ENCODE measurements at places on chromosomes 1 and 21.

- no peak for DNase-seq
Observed at GRCh38 chr1:227260433-227260832, 57.9 kb downstream of the CDC42BPA start.

DNA sequence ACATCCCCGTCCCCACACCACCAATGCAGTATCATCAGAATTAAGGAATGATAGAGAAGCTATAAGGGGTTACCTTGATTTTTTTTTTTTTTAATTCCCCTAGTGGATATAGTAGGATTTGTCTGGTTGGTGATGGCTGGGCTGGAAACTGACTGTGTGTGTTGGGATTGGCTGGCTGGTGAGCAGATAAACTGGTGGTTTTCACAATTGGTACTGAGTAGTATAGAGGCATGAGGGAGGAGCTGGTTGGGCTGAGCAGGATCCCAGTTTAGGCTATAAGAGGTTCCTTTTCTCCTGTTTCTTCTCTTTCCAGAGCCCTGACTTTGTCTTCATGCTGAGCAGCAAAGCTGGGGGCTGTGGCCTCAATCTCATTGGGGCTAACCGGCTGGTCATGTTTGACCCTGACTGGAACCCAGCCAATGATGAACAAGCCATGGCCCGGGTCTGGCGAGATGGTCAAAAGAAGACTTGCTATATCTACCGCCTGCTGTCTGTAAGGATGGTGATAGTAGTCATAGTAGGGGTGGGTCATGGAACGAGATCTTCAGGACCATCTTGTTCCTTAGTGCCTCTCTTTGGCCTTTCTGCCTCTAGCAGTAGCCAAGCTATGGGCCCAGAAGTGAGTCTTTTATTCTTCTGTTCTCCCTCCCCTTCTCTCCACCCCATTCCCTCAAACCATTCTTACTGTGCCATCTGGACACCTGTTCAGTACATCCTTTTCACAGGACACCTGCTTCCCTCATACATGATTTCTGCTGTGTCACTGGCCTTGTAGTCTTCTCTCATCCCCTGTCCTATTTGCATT lies 26.9 kb downstream of the RAD54L start:
- DNase-seq: no peak

DNA sequence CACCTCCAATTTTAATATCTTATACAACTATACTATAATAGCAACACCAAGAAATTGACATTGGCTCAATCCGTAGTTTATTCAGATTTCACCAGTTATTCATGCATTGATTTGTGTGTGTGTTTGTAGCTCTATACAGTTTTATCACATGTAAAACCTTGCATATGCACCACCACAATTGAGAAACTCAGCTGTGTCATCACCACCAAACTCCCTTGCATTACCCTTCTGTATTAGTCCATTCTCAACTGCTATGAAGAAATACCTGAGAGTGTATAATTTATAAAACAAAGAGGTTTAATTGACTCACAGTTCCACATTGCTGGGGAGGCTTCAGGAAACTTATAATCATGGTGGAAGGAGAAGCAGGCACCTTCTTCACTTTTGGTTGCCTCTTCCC lies 162.1 kb downstream of the PATJ start:
- DNase-seq: no peak

DNA sequence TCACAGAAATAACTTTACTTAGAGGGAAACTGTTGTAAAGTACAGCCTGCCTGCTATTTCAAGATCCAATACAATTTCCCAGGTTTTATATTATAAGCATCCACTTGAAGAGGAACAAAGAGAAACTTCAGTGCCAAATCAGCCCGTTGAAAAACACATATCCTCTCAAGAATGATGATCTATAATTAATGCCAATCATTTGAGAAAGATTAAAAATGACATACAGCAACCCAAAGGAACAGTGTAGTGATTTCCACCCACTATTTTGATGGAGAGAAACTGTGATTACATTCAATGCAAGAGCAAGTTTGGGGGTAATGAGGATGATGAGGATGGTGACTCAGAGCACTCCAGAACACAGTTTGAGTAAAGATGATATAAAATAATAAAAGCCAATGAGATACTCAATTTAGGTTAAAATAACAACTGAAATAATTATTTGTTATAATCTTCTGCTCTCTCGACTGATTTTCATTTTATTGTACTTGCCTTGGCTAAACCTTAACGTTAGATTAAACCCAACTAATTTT lies 715.5 kb downstream of the NCAM2 start:
- no peak for DNase-seq

- peak; percentile 81 for DNase-seq
Observed at GRCh38 chr1:200029035-200029821, 1.7 kb downstream of the NR5A2 start.

DNA sequence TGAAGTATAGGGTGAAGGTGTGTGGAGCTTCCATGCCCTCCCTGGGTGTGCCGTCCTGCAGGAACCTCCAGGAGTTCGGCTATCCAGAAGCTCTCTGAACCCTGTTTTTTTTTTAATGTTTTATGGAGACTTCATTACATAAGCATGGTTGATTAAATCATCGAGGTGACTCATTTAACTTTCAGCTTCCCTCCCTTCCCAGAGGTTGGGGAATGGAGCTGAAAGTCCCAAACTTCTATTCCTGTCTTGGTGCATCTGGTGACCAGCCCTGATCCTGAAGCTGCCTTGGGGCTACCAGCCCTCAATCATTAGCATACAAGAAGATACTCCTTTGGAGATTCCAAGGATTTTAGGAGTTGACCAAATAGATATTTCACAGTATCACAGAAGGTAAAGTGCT lies 9.5 kb downstream of the RRP15 start:
- DNase-seq: no peak

DNA sequence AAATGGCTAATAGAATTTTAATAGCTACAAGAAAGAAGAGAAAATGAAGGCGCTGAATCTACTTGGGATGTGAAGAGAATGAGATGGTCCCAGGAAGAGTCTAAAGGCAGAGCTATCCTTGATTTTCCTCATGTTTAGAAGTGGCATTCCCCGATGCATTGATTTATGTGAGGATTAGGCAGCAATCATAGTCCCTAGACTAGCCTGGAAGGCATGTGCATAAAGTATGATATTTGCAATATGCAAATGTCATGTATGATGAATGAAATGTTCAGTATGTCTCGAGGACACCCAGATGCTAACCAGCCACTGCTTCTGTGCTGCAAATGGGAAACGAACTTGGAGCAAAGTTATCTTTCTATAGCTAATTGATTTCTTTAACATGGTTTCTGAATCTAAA lies 641.5 kb upstream of the PLXNA2 start:
- no peak for DNase-seq

DNA sequence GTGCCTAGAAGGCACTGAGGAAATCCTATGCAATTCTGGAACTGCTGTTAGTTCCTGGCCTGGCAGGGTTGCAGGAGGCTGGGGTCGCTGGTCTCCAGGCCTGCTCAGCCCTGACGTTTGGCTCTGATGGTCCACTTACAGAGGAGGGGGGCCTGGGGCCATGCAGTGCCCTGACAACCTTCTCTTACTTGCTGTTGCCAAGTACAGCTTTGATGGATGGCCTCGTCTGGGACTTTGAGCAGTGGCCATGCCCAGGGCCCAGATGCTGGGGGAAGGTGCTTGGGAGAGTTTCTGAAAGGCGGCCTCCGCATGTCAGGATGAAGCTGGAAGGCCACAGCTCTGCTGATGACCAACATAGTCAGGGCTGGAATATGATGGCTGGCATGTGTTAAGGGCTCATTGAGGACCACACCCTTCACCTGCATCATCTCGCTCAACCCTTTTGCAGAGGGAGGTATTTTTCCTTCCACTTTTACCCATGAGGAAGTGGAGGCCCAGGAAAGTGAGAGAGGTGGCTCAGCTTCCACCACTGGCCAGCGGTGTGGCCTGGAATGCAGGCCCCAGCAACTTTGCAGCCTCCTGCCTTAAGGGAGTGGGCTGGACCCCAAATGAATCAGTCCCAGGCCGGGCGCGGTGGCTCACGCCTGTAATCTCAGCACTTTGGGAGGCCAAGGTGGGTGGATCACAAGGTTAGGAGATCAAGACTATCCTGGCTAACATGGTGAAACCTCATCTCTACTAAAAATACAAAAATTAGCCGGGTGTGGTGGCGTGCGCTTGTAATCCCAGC lies 34.7 kb upstream of the LRRC3 start:
- no peak for DNase-seq

DNA sequence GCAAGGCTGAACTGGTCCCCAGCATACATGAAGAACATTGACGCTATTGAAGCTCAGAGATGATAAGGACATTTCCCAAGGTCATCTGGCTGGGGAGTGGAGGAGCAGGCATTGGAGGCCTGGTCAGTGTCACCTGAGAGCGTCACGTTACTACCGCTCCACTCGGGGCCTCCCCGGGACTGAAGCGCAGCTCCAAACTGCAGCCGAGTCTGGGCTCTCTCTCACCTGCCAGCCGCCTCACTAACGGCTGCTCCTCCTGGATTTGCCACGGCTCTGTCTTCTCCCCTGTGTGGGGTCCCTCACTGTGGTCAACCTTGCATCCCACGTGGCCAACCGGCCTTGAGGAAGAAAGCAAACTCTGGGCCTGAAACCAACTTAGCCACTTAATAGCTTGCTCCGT lies 111.3 kb downstream of the ADSS2 start:
- no peak for DNase-seq

GRCh38 chr1:22286491-22286890 lies 143.6 kb upstream of the WNT4 start:
- DNase-seq: no peak

DNA sequence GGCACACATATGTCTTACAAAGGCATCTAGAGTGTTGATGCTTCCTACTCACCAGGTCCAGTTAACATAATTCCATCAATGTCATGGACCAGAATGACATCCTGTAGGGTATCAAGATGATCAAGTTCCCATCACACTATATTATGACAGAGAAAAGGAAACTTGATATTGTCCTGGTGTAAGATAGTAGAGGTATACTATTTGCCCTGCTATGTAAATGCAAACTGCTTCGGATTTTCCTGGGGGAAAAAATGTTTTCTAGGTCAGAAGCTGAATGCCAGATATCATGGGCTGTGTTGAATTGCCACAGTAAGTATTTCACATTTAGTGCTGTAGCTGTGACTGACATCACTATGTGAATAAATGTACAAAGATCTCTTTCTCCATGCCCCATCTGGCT lies 16.2 kb upstream of the HYI start:
- DNase-seq: no peak

DNA sequence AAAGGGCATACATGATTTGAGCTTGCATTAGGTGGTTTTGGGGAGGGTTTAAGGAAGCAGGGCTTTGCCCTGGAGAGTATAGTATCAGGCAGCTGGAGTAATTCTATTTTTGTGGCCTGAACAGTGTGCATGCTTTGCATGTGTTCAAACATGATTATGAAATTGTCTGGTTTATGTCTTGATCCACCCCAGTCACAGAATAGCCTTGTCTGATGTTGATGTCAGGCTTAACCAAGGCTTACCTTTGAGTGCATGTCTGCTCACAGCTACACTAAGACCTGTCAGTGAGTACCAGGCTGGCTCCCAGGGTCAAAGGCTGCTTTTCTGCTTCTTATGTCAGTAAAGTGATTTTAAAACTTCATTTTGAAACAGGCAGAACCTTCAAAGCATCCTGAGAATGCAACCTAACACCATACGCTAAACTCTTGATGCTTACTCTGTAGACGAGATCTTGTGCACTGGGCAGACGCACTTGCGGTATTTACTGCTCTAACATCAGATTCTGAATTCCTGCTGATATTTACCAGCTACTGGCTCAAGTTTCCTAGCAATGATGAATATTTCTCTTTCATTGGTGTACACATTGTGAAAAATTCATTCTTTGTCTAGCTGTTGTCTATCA lies 78.9 kb downstream of the MAP3K21 start:
- DNase-seq: no peak

- DNase-seq: no peak
Observed at GRCh38 chr1:172411791-172412338, 8.6 kb upstream of the C1orf105 start.

- no peak for DNase-seq
Observed at GRCh38 chr1:219138747-219139146, 34.9 kb upstream of the LYPLAL1 start.

GRCh38 chr1:75334876-75335389 lies 200.7 kb downstream of the LHX8 start:
- DNase-seq: no peak

- DNase-seq: no peak
Observed at GRCh38 chr1:76865696-76866286, 1.5 kb upstream of the ST6GALNAC5 start.

- DNase-seq: no peak
Observed at GRCh38 chr1:22728751-22729399, 18.2 kb downstream of the EPHB2 start.

GRCh38 chr21:34707876-34708325 lies 39.1 kb downstream of the CLIC6 start:
- DNase-seq: no peak

DNA sequence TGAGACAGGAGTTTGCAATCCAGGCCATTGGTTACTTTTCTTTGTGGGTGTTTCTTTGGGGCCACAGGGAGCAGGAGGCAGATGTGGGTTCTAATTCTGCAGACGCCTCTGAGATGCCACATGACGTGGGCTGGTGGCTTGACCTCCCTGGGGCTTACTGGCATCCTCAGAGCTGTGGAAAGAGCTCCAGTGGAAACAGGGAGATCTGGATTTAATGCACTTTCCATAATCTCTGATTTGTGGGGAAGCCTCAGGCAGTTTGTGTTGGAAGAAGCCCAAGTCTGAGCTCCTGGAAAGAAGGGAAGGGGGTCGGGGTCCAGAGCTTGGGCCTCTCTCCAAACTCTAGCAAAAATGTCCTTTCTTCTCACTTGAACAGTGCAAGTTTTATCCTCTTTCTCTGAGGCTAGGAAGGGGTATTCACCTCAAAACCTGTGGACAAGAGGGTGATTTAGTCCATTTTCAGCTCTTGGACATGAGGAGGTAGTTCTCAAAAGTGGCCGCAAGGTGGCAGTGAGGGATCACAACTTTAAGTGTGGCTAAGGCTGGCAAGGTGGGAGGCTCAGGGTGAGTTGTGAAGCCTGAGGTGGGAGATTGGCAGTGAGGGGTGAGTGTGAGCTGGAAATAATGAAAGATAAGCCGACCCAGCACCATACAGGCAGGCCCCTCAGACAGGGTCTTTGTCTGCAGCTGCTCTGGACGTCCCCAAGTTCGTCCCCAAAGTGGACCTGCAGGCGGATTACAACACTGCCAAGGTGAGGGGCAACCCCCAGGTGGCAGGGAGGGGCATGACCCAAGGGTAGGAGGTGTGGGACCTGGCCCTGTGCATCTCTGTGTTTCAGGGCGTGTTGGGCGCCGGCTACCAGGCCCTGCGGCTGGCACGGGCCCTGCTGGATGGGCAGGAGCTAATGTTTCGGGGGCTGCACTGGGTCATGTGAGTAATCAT lies 9.2 kb downstream of the IKBKE start:
- DNase-seq: peak; percentile 83

DNA sequence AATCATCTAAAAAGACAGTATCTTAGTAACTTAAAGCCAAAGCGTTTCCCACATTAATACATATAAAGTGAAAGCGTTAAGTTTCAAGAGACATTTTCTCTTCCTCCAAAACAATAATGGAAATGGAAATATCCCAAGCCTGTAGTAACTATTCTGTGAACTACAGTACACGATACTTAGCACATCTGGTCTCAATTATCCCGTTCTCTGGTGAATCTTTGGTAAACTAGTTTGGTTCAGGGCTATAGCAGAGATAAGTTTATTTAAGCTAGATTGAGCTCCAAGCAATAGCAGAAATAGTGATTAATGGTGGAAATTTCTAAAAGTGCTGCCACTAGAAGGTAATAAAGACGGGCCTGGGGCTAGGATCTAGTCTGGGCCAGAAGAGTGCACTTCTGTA lies 55.2 kb downstream of the PCNX2 start:
- DNase-seq: no peak

Measured in neural progenitor cell (in vitro differentiated cells).